ENCODE measurements at places on chromosomes 12 and 14.

DNA sequence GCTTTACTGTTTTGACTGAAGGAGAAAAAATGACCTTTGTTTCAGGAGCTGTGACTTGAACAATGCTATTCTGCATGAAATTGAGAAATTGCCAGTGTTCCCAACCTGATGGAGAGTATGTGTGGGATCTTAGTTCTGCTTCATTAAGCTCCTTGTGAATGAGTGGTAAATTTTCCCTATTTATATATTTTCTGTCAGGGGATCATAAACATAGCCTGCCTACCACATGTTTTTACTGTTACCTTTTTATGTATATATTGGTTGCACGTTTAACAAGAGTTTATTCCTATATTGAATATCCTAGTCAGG is 271.7 kb downstream of the PDZRN4 start:
- H3K4me3 ChIP-seq: no peak overlapping the region
- H3K4me1 ChIP-seq: peaks cover 7% of the 10 kb centered on the region
- no peak for DNase-seq
- no peaks in the 10 kb centered on the region for H3K27me3 ChIP-seq

DNA sequence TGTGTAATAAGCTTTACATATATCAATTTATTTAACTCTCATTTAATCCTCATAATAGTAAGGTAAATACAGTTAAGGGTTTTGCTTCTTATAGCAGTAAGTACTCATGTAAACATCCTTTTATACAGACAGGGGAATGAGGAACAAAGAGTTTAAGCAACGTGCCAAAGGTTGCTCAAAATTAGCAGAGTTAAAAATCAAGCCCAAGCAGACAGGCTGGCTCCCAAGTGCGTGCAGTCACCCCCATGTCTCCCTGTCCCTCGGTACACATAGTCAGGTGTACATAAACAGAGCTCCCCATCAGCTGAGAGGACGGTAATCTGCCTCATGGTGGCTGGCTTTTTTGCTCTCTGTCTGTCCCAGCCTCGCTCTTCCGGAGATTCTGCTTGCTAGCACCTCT is 126.4 kb downstream of the DERA start:
- H3K4me3 ChIP-seq: no peak overlapping the region
- DNase-seq: no peak
- H3K27ac ChIP-seq: no peak overlapping the region
- no peaks in the 10 kb centered on the region for H3K27me3 ChIP-seq
- H3K4me1 ChIP-seq: peaks cover 14% of the 10 kb centered on the region

DNA sequence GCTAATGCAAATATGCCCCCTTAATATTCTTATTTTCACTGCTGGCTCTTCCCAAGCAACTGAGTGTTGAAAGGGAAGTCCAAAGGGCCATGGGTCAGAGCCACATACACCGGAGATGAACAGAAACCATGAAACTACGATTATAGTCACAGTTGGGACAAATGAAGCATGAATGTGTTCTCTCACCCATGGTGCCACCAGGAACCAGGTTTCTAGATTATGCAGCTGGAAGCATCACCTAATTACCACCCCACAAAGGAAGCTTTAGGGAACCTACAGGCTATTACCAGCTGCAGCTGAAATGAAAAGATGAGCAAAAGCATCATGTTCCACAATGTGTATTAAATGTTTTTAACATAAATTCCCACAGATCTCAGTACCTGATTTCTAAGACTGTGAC is 15.4 kb downstream of the TMTC1 start:
- DNase-seq: no peak
- H3K36me3 ChIP-seq: peaks cover 10% of the 10 kb centered on the region
- no peaks in the 10 kb centered on the region for H3K27me3 ChIP-seq
- H3K4me3 ChIP-seq: no peak overlapping the region
- H3K27ac ChIP-seq: no peak overlapping the region
- H3K4me1 ChIP-seq: peaks cover 20% of the 10 kb centered on the region

- no peaks in the 10 kb centered on the region for H3K36me3 ChIP-seq
- DNase-seq: no peak
- H3K27ac ChIP-seq: no peak overlapping the region
- H3K27me3 ChIP-seq: no peaks in the 10 kb centered on the region
Measured at GRCh38 chr12:96786791-96787190, 120.3 kb upstream of the NEDD1 start.

Data from WTC11 (cell line).